ENCODE measurements at places on chromosomes 13 and 19. TPM values are rescaled to one million over a fixed set of nuclear protein-coding genes. Genes with fewer than 3 reads are reported as not detected.
A peak's percentile ranks its signal among the peaks of the same experiment; 100 is the strongest.

Gene ZNF888
- total RNA-seq: 5.3 TPM

Gene PNKP
- total RNA-seq: 205 TPM

DNA sequence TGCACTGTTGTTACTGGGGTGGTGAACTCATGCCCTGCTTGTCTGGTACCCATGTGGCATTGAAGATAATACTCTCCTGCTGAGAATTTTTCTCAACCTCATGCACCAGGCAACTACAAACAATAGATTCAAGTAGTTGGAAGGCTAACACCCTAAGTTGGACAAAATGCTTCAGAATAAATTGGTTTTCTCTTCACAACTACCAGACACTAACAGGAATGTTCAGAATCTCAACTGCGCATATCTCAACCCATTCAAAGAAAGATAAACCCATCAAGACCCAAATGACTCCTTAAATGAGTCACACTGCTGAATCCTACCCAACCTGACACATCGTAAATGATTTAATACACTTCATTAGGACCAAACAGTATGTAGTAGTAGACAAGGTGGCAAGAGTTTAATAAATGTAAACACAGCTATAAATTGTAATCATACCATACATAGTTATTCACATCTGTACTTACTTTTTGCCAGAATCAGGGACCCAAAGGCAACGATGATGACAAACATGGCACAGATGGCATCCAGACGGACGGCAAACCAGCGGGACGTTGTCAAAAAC, 227.4 kb downstream of the ABCC4 start:
- DNase-seq: no peak

- DNase-seq: no peak
Observed at GRCh38 chr19:38063928-38064327, 156.9 kb downstream of the SIPA1L3 start.

GRCh38 chr13:110136660-110137585, 170.0 kb downstream of the COL4A1 start:
- peak; percentile 37 for DNase-seq

DNA sequence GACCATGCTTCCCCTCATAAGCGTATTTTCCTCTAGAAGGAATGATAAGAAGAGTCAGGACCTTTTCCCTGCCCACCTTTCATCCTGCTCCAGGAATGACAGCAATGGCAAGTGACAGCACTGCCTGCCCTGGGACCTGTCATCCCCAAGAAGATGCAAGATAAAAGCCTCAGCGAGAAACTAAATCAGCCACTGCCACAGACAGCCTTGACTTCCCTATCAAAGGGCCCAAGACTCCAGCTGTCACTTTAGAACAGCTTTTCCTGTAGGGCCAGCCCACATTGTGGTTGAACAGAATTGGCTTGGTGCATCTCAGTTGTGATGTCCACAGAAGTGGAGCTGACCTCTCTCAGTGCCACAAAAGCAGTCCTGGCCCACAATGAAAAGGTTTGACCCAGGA, 1.1 kb downstream of the RAB8A start:
- no peak for DNase-seq

DNA sequence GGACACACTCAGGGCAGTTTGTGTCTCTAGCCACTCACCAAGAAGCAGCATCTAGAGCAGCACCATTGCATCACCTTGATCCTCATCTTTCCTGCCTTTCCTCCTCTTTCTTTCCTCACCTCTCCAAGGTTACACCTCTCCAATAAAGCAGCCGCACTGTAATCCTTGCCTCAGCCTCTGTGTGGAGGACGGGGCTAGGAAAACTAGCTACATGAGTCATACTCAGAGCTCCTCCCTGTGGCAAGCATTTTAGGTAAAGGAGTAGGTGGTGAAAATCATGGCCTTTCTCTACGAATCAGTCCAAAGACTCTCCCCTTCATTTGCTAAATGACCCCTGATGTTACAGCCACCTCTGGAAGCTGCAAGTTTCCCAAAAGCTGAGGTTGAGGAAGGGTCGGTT, 108.9 kb downstream of the DNAJC15 start:
- no peak for DNase-seq

Gene GTF3A
- total RNA-seq: 244 TPM

DNA sequence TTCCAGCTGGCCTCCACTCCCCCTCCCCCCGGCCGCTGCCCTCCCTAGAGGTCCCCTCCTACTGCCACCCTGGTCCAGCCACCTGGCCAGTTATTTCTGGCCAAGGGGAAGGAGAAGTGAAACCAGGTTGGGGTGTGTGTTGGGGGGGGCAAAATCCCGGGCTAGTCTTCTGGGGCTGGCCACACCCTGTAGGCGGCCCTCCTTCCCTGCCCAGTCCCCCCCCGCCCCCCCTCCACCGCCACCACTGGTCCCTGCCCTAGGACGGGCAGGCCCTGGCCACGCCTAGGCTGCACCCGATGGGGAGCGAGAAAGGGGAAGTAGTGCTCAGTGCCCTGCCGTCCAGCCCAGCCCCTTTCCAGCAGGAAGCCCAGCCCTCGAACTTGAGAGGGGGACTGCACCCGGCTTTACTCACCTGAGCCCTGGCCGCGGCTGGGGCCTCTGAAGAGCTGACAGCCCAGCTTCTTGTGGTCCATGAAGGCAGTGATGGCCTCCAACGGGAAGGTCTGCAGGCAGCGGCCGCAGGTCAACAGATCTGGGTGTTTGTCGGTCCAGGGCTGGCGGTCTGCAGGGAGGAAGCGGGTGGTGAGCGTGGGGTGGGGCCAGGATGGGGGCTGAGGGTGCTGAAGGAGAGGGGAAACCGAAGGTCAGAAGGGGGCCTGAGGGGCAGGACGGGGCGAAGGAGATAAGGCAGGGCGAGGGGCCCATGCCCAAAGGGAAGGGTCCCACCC, 813 bp downstream of the ZNF296 start:
- DNase-seq: peak; percentile 75

Gene STOML3
- not detected for total RNA-seq

GRCh38 chr13:80555796-80556678, 215.1 kb upstream of the SPRY2 start:
- no peak for DNase-seq

- DNase-seq: no peak
Observed at GRCh38 chr13:31056644-31057271, 104.9 kb downstream of the HSPH1 start.

Gene KLHL1
- total RNA-seq: not detected

GRCh38 chr19:44824761-44825160, 15.9 kb downstream of the BCAM start:
- DNase-seq: no peak

Gene PSG6
- total RNA-seq: not detected

Gene SCN1B
- total RNA-seq: 0.52 TPM

- no peak for DNase-seq
Observed at GRCh38 chr19:38710928-38711725, 33.1 kb downstream of the CAPN12 start.

Gene KDM4B
- 57.0 TPM for total RNA-seq

Gene SOX1
- total RNA-seq: not detected

Gene PPP6R1
- total RNA-seq: 260 TPM

- no peak for DNase-seq
Observed at GRCh38 chr13:24196593-24197197, 36.2 kb downstream of the SPATA13 start.

- DNase-seq: no peak
Observed at GRCh38 chr13:109715902-109716301, 70.5 kb downstream of the IRS2 start.

DNA sequence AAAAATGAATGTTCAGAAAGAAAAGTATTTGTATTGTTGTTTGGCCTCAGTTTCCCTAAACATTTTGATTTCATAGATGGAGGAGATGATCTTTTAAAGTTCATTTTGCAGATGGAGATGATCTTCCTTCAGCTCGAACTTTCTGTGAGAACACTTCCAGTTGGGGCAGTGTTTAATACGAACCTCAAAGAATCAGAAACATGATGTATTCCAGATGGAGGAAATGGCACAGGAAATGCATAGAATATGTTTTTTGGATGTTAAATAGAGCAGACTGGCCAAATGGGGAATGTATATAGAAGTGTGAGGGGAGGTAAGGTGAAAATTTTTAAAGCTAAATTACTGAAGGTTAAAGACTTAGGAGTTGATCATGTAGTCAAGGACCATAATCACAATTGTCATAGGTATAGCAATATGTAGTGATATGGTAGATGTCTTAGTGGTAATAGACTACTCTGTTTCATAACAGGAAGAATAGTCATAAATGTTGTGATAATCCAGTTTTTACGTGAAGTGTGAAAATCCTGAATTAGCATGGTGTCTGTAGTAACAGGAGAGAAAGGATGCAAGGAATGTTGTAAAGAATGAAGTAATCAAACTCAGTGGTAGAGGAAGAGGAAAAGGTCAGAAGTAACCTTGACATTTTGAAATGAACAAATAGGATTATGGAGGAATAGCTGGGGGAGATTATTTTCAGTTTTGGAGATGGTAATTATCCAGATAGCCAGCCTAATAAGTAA, 5.1 kb downstream of the RAP2A start:
- DNase-seq: no peak

Gene DOCK6
- total RNA-seq: 2.6 TPM
